Hypothalamus (tissue), 51 donors: ENCODE measurements at places on chromosomes 12 and 14.

DNA sequence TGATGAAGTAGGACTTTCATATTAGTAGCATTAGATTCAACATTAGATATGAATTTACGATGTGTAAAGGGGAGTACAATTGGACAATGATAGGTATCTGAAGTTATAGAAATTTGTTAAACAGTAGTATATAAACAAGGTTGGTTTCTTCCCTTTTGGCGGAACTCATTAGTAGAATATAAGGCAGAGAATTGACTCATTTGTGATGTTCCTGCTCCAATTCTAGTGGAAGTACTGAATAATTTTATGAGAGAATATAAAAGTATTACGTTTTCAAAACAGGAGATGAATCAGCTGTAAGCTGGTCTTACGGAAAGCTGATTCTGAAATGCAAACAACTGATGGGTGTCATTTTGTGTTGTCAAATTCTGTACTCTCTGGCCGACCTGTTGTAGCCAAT lies 13.4 kb downstream of the ZC3H14 start:
- no peak for DNase-seq

- no peak for DNase-seq
Observed at GRCh38 chr12:74626397-74626796, 88.8 kb downstream of the ATXN7L3B start.

DNA sequence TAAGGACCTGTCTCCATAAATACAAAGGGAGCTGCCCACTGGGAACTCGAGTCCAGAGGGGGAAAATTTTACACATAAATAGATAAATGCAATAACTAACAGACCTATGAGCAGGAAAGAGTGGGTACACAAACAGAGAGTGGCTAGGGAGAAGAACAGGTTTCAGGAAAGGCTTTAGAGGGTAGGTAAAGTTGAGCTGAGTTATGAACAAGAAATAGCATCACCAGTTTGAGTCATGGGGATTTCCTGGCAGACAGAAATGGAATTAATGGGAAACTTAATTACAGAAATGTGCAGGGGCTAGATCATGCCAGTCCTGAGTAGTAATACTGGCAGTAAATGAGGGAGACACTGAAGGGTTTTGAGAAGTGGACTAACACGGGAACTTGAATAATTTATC lies 58.0 kb upstream of the CCDC175 start:
- no peak for DNase-seq

- DNase-seq: no peak
Observed at GRCh38 chr14:38404100-38404541, 148.2 kb upstream of the CLEC14A start.

GRCh38 chr12:42585841-42586216 lies 3.7 kb downstream of the PRICKLE1 start:
- no peak for DNase-seq

GRCh38 chr14:39581474-39581873 lies 149.2 kb upstream of the FBXO33 start:
- no peak for DNase-seq
